NCI-H524 (cell line): ENCODE measurements at places on chromosomes 5 and 9.

DNA sequence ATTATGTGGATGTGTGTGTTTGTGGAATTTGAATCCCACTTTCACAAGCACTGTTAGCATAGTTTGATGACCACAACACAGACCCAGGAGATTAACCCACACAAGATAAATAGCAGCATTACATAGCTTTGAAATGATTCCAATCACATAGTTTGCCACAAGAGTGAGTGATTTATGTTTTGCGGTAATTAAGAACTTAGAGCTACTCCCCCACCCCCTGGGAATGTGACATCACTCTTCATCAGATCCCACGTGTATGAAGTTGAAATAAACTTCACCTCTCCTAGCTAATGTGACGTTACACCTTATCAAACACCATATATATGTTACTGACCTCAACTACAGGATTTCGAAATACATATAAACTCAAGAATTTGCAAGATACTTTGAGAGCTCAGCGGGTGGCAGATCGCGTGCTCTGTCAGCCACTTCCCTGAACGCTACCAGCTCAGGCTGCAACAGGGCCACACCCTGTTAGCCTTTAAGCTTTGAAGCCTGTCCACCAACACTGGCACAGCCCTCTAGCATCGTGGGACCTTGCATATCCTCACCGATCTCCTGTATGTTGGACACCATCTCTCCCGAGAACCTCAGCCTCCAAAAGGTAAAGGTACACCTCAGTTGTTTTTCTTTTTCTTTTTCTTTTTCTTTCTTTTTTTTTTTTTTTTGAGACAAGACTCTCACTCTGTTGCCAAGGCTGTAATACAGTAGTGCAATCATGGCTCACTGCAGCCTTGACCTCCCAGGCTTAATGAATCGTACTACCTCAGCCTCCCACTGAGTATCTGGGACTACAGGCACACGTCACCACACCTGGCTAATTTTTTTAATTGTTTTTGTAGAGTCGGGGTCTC lies 1.7 kb upstream of the AGTPBP1 start:
- DNase-seq: no peak

DNA sequence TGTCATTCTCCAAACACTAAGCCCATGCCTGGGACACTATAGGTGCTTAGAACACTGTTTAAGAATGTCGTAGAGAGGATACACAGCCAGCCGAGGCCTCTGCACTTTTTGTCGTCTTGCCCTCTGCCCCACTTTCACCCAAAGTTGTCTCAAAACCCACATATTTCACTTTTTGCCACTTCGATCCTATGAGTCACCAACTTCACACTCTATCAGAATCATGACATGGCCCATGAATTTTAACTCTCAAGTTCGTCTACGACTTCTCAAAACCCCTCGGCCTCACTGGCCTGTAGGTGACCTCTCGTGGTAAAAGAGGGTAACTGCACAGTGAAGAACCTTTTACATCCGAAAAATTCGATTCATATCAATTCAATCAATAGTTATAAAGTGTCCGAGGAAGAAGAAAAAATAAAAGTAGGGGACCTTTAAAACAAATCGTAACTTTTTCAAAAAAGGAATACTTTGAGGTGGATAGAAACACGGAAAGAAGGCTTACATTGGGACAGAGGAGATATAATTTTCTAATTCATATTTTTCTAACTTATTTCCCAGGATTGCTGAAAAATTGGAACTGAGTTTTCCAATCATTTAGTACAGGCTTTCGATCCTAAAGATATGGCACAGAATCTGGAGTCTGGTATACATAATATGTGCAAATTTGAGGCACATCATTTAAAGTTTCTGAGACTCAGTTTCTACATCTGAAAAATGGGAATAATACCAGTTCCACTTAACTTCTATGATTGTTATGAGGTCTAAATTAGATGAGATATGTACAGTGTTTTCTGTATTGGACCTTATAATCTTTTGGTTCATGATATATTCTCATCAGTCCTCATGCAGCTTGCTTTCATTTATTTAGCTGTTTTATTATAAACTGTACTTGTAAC lies 122.6 kb downstream of the APBA1 start:
- no peak for DNase-seq

DNA sequence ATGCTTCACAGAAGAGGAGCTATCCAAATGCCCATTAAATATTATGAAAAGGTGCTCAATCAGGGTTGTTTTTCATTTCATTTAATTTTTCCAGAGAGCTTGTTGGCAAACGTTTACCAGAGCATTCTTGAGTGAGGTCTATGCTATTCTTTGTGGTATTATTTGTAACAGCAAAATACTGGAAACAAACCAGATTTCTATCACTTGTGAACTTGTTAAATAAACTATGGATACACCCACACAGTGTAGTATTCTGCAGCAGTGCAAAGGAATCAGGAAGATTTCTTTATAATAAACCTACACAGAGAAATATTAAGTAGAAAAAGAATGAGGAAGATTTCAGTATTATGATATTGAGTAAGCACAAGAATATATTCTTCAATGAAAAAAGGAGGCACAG lies 15.0 kb upstream of the SLC1A1 start:
- no peak for DNase-seq

DNA sequence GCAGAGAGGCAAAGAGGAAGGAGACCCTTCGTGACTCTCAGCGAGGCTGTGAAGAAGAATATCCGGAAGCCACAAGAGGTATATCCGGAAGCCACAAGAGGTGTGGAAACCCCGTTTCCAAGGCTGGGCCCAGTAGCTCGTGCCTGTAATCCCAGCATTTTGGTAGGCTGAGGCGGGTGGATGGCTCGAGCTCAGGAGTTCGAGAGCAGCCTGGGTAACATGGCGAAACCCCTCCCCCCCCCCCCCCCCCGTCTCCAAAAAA lies 612 bp upstream of the BBLN start:
- no peak for DNase-seq

DNA sequence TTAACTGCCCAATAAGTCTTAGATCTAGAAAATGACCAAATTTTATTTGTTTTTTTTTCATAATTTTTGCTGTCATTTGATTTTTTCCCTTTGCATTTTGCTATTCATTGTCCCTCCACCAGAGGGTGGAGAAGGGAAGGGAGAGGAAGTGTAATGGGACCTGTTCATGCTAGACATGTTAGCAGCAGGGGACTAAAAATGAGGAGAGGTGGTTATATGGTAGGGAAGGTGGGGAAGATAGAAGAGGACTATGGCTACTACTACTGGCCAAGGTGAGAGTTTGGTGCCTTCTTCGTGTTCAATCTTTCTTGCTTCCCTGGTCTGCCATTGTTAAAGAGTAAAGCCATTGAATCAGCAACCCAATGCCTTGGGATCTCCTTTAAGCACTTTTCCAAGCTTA lies 6.4 kb downstream of the GRIA1 start:
- peak; percentile 43 for DNase-seq

DNA sequence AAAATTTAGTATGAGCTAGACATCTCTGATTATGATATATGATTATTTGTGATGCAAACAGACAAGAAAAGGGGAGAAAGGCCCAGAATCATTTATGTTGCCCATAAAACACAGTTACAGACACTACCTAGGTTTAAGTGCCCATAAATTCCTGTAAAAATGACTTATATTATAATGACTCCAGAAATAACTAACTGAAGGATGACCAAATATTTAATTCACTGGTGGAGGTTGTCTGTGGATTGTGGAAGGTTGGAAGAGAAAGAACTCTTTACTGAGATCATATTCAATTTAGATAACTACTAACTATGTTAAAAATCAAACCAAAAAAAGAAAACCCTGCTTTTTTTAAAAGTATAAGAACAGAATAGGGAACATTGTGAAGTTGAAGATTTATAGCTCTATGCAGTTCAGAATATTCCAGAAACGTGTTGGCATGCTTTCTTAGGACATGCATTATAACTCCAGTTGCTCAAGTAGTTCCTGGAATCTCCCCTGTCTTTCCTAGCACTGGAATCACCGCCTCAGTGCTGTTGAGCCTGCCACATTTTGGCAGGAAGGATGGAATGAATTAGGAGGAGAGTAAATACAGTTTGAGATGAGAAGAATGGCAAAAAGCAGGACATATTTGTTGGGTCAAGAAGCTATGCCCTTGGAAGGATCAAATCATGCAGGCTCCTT lies 72.0 kb upstream of the PAPPA start:
- DNase-seq: no peak

- DNase-seq: no peak
Measured at GRCh38 chr9:121690316-121690715, 38.9 kb downstream of the DAB2IP start.

DNA sequence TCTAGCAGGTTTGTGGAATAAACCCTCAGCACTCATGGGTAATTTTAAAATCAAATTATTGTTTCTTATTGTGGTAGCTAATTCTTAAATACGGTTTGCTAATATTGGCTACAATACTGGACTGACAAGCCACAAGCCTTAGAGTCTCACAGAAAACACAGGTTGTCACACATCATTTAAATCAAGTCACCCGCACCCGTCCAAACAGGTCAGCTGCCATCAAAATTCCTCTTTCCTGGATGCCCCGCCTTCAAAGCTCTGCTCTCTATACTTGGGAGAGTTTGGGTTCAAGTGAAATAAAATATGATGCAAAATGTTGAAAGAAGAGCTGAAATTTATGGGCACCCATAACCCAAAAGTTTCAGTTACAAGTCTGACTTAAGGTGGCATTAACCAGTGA lies 12.3 kb upstream of the SUSD1 start:
- no peak for DNase-seq

GRCh38 chr9:75699017-75699416 lies 191.5 kb upstream of the PCSK5 start:
- no peak for DNase-seq

GRCh38 chr5:74186356-74187315 lies 453.9 kb downstream of the ENC1 start:
- no peak for DNase-seq

- no peak for DNase-seq
Measured at GRCh38 chr5:133969654-133970324, 1.4 kb upstream of the C5orf15 start.

- no peak for DNase-seq
Measured at GRCh38 chr5:41465493-41466171, 44.8 kb downstream of the PLCXD3 start.

DNA sequence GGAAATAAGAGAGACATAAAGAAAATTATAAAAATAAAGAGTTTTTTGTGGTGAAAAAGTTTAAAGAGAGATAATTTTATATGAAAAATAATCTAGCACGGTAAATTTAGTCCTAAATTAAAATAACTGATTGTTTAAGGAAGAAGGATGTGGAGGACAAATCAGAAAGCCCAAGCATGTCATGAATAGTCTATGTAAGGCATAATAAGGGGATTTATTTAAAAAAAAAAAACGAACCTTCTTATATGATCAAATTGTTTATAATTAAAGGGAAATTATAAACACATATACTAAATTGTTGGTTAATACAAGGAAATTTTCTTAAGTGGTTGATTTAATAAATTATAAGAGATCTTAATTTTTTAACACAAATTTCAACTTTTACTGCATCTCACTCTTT lies 551.8 kb upstream of the TYRP1 start:
- no peak for DNase-seq

DNA sequence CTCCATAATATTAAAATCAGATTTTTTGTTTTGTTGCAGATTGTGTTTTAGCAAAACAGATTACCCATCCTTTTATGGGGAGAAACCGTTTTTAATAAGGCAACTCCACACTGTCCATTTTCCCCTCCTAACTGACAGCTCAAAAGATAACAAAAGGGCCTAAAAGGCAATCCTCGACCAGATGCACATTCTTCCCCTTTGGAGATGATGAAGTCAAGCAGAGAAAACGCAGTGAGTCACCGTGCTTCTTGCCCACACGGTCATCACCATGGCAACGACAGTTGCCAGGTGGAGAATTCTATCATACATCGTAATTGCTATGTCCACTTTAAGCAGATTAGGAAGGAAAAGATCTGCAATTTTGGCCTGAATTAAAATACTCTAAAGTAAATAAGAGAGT lies 96.4 kb downstream of the DIRAS2 start:
- DNase-seq: peak; percentile 76

DNA sequence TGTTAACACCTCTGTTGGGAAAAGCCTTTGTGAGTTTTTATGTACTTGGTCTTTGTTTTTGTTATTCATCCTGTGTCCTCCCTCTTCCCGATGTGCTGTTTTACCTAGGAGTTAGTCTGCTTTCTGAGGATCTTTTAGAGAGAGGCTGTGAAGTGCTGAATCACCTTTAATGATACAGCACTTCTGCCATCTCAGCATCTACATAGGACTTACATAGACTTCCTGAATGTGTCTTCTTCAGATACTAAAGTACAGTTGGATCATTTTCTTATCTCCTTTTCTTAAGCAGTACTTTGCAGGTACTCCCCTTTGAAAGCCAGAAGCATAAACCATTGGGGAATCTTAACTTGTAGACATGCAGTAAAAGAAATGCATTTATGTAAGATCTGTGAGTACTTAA lies 31.5 kb downstream of the OTULIN start:
- DNase-seq: no peak

- DNase-seq: peak; percentile 39
Measured at GRCh38 chr5:176647843-176648473, 674 bp downstream of the TSPAN17 start.

GRCh38 chr9:100699668-100700067 lies 121.8 kb downstream of the CAVIN4 start:
- no peak for DNase-seq

DNA sequence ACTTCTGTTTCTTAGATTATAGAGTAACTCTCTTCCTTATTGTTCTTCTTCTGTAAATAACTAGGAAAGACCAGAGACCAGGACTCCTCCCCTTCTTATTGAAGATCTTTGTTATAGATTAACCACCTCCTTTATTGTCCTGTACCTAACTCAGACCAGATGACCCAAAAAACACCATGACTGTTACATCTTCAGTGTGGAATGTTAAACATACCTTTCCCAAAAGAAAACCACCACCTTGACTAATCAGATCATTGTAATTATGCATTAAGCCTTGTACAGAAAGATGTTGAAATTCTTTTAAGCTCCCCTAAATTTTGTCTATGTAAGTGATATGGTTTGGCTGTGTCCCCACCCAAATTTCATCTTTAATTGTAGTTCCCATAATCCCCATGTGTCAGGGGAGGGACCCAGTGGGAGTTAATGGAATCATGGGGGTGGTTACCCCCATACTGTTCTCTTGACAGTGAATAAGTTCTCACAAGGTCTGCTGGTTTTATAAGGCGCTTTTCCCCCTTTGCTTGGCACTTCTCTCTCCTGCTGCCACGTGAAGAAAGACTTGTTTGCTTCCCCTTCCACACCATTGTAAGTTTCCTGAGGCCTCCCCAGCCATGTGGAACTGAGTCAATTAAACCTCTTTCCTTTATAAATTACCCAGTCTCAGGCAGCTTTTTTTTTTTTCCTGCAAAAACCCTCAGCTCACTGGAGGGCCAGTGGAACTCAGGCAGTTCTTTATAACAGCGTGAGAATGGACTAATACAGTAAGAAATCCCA lies 26.3 kb downstream of the ARSB start:
- no peak for DNase-seq

DNA sequence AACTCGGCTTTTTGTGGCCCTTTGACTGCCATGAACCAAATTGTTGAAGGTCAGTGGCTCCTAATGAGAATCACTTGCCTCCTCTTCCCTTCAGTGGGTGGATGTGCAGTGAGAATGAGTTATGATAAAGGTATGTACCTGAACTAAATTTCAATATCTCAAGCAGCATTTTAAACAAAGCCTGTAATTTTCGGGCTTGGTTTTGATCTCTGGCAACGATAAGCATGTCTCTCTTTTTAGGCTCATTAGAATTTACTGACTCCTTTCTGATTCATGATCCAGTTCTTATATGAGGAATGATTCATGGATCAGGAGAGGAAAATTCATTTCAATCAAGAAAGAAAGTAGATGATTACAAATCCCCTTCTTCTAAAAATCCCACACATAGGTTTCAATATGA lies 305.5 kb downstream of the ARRDC3 start:
- no peak for DNase-seq
